Karpas-422 (cell line): ENCODE measurements at places on chromosomes 4 and X.

- DNase-seq, result no peak
These were observed 425.9 kb downstream of the TMA16 start for GRCh38 chr4:163920426-163920825.

GRCh38 chr4:160319221-160319867 lies 1216.5 kb downstream of the RAPGEF2 start:
- no peak for DNase-seq

- DNase-seq, result no peak
These were observed 158.2 kb upstream of the MAP3K15 start for GRCh38 chrX:19673375-19674040.

DNA sequence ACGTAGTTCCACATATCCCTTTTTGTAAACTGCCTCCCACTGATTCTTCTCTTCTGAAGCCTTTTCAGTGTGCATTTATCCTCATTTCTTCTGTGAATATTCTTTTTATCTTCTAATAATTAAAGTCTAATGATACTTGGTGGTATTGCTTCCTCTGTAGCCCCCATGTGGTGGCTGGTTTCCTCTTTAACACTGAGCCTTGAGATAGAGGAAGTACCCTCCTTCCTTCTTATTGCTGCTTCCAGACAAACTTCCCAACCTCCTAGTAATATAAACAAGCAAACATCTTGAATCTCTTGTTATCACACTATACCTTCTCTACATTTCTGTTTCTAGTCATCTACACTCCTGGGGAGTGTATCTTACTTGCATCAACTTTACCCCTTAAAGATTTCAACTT lies 310.5 kb upstream of the GIMD1 start:
- DNase-seq, result no peak

DNA sequence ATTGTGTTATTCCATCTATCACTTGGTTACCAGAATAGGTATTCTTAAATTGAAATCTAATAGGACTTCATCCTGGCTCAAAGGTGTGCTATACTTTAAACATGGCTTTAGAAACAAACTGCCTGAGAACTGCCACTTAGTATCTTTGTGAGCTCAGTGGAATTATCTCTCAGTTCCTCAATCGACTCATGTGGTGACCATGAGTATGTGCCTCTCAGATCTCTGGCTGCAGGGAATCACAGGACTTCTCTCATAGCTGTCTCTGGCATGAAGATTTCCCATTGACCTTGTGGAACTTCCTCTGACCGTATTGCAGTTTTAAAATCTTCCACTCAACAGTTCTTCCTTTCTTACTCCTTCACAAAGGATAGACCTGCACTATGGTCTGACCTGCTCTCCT lies 681.9 kb upstream of the BOD1L1 start:
- DNase-seq, result no peak

GRCh38 chr4:64272432-64272831 lies 136.8 kb downstream of the TECRL start:
- DNase-seq, result no peak

DNA sequence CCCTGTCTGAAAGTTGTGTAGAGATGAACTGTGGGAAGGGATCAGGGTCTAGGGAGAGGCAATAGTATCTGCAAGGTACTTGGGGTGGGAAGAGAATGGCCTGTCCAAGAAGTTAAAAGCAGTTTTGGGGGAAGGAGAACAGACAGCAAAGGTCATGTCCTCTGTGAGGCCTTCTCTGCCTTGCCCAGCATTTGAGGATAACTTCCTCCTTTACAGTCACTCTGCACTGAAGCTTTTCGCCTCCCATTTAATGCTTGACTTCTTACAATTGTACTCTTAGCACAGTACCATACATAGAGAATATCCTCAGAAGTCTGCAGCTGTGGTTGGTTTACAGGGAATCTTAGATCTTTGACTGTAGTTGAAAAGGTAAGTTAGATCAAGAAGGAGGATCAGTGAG lies 121.8 kb upstream of the AP1S2 start:
- no peak for DNase-seq

DNA sequence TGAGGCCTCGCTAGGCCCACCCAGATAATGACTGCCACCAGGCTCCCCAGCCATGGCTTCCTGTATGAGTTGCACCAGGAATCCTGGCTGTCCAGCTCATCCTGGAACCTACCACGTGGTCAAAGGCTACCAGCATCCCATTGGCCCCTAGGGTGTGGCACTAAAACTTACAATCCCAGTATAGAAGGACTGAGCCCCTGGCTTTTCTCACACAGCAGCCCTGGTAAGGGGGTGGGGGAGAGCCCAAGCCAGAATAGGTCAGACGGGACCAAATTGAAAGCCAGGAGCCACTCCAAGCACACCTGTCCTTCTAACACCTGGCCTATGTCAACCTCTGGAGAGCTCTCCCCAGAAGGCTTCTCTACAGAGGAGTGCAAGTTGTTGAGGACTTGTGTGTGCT lies 269.3 kb upstream of the AGTR2 start:
- DNase-seq, result no peak

DNA sequence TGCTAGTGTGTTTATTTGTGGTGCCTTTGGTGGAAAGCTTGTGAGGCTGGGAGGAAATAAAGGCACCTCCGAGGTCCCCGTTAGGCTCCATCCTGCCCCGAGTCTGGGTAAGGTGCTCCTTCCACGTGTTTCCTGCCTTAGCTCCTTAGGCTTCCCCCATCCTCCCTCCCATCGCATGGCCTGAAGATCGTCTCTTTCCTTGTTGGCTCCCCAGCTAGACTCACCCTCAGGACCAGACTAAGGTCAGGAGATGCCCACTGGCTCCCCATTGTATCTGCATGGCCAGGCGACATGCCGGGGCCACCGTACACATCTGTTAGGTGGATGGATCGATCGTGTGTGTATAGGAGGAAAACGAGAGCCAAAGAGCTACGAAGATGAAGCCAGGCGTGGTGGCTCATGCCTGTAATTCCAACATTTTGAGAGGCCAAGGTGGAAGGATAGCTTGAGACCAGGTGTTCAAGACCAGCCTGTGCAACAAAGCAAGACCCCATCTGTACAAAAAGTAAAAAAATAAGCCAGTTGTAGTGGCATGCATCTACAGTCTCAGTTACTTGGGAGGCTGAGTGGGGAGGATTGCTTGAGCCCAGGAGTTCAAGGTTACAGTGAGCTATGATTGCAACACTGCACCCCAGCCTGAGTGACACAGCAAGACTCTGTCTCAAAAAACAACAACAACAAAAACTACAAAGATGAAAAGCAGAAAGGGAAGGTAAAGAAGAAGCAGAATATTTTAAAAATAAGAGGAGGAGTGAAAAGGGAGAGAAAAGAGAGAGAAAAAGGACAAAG lies 53.7 kb downstream of the SEPSECS start:
- DNase-seq, result no peak

DNA sequence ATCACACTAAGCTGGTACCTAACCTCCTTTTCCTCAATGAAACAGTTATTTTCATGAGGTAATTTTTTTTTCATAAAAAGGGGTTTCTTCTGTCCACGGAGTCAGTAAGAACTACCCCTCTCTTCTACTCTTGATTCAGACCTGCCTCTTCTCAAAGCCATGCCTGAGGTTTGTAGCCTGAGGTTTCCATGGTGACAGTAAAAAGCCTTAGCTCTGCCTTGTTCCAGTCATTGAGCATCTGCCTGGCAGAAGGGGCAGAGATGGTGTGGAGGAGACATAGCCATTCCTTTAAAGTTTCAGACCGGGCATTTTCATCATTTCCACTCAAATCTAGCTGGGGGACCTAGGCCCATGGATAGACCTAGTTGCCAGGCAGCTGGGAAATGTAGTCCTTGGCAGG lies 135.5 kb downstream of the REPS2 start:
- no peak for DNase-seq

DNA sequence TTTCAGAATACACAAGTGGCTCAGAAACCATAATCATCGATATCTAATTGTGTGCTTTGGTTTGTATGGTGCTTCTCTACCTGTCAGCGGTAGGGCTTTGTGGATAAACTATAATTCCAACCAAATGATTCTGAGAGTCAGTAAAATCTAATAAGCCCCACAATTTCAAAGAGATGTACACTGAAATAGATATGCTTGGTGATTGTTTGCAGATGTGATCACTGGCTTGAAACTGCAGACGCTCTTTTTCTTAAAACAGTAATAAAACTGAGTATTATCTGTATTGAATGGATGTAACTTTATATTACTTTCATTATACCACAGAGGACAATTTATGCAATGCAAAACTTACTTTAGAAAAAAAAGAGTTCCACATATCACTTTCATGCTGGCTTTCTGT lies 198.8 kb upstream of the ANXA10 start:
- DNase-seq, result no peak
